ENCODE measurements at places on chromosomes 1 and 21.

DNA sequence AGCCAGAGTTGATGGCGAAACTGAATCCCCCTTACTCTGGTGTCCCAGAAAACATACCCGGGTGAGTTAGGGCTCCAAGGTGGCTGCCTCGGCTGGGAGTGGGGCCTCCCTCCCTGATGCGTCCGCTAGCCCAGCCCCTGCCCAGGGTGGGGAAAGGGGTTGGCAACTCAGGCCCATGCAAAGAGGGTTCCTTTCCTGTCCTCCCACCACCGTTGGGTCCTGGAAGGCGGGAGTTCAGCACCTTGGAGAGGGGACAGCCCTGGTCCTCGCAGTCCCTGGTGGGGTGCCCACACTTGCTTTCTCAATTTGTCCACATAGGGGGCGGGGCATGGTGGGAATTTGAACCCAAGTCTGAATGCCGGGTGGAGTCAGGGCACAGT is 6.1 kb downstream of the SRM start:
- no peak for DNase-seq

DNA sequence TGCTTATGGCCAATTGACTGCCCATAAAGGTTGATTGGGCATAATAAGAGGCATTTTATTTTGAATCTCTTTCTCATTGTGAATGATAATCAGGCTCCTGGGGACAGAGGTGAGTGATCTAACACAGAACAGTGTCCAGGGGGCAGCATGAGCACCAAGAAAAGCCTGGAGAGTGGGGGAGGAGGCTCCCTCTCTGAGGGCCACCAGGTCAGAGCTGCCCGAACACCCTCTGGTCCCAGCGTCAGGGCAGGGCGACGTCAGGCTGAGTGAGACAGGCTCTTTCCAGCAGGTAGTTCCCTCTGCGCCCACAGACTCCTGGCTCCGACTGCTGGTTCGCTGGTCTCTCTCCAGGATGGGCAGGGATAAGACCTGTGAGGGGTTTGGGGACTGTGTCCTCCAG is 250.2 kb upstream of the C1orf174 start:
- no peak for DNase-seq

- DNase-seq = no peak
These were observed 116.7 kb downstream of the CDC7 start for GRCh38 chr1:91617285-91617765.

DNA sequence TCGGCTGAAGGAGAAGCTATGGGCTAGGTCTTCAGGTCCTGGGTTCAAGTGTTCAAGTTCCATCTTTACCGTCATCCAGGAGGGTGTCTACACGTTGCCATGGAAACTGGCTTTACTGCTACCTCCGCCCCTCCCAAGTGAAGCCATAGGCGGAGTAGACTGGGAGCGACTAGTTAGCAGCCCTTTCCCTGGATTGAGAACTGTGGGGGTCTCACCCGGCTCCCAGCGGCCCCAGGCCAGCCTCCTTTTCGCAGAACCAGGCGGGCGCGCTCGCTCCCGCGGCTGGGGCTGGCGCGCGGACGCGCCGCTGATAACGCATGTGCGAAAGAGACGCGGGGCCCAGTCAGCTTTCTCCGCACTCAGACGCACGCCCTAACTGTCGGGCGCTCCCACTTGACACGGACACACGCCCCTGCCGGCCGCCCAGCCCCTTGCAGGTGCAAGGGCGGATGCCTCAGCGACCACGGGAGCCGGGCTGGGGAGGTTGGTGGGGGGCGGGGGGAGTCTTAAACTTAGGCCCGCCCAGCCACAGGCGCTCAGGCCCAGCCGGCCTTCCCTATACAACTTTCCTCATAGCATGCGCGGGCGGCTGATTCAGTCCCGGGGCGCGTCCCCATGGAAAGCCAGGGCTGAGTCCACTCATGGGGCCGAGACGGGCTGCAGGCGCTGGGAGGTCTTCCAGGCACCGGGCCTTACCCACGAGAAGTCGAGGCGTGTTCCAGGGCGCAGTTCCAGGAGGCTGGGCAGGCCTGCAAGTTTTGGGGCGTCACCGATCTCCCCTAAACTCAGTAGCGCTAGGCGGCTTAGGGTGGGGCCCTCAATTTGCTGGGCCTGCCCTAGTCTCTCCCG is 7.4 kb downstream of the EFNA4 start:
- DNase-seq = peak; percentile 50

GRCh38 chr1:227092069-227092468 is 152.0 kb downstream of the COQ8A start:
- DNase-seq = no peak

DNA sequence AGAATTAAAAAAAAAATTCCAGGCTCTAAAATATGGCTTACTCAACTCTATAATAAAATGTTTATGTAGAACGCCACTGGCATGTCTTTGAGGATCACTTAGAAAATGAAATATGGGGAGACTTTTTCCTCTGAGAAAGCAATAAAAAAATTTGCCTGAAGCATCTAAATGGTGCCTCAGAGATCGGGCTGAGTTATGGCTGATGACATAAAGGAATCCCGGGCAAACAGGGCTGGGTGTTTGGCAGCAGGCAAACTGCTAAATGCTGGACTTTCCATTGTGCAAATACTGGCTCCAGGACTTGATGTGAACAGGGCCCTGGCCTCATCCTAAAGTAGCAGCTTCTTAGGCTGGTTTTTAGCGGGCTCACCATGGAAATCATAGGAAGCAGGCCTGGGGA is 44.5 kb upstream of the C1orf87 start:
- DNase-seq = no peak

GRCh38 chr1:98355656-98356383 is 305.7 kb upstream of the SNX7 start:
- no peak for DNase-seq

- DNase-seq = no peak
These were observed 41.0 kb downstream of the TGFBR3 start for GRCh38 chr1:91844862-91845528.

- DNase-seq = no peak
These were observed 14.0 kb downstream of the ARHGEF16 start for GRCh38 chr1:3468236-3469103.

- DNase-seq = no peak
These were observed 353.5 kb downstream of the ST6GALNAC3 start for GRCh38 chr1:76428028-76428427.

DNA sequence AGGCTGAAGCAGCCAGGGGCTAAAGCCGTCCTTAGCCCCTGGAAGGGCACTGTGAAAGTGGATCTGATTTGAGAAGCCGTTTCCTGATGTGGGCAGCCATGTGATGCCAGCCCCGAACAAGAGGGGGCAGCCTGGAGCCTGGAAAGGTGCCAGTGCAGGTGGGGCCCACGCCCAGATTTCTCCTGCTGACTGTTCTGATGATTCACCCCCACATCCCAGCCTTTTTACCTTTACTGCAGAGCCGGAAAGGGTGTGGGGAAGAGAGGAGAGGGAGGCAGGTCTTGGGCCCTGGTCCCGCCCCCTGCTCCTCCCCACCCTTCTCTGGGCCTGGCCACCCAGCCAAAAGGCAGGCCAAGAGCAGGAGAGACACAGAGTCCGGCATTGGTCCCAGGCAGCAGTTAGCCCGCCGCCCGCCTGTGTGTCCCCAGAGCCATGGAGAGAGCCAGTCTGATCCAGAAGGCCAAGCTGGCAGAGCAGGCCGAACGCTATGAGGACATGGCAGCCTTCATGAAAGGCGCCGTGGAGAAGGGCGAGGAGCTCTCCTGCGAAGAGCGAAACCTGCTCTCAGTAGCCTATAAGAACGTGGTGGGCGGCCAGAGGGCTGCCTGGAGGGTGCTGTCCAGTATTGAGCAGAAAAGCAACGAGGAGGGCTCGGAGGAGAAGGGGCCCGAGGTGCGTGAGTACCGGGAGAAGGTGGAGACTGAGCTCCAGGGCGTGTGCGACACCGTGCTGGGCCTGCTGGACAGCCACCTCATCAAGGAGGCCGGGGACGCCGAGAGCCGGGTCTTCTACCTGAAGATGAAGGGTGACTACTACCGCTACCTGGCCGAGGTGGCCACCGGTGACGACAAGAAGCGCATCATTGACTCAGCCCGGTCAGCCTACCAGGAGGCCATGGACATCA is at the start of gene SFN:
SFN (plus strand) TSS at position 369 of the 904 bp plus-strand sequence; CDS start at position 433, 64 bp downstream.
- DNase-seq = peak; percentile 25

DNA sequence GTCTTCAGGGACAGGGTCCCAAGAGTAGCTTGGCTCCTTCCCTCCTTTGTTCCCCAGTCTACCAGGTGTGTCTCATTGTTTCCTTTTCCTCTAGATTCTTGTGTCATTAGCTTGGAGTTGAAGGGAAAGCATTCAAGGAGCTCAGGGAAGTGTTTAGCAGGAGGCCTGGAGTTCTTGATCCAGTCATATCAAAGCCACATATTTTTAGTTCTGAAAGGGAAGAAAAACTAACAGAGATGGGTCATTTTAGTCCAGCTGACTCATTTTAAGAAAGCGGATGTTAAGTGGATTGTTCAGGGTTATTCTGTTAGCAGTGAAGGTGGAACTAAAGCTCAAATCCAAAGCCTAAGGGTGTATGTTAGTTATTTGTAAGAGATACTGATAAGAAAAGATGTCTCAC is 721 bp downstream of the C1orf54 start:
- DNase-seq = no peak

DNA sequence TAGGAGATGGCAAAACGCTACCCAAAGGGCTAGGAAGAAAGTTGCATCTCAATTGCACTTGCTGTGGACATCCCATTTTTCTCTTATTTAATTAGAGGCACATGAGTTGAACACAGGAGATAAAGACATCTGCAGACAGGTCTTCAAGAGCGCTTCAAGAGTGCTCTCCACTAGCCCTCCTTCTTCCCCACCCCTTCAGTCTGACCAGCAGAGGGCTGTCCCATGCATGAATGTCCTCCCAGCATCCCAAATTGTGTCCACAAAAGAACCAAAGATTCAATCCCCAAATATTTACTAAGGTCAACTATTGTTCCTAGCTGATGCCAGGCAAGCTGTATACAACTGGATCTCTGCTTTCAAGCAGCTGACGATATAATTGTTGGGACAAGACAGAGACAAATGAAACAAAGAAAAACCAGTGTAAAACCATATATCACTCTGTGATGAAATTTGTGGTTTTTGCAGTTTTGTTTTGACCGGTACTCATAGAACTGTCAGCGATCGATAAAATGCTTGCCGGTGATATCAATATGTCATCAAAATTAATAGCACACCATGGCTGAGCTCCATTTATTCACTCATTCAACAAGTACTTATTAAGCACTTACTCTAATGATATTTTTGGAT is 174.2 kb downstream of the TNR start:
- no peak for DNase-seq

- no peak for DNase-seq
These were observed 25.6 kb upstream of the WNT4 start for GRCh38 chr1:22168412-22168973.

- no peak for DNase-seq
These were observed 323.3 kb upstream of the DEPDC1 start for GRCh38 chr1:68820151-68820550.

DNA sequence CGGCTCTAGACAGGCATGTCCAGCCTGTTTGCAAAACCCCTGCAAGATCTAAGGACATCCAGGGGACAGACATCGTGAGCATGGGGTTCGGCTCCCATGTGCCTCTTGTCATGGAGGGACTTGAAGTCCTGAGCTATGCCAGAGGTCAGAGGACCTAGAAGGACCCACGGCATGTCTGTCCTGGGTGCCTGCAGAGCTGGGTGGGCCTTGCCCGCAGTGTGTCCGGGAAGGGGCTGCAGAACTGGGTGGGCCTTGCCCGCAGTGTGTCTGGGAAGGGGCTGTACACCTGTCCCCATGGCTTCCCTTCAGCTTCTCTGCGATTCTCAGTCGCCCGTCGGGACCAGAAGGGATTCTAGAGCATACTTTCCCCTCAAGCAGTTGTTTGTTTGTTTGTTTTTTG is 20.0 kb upstream of the TRAPPC10 start:
- DNase-seq = no peak

- no peak for DNase-seq
These were observed 74.1 kb upstream of the IRF2BP2 start for GRCh38 chr1:234683861-234684632.

- no peak for DNase-seq
These were observed 99.9 kb downstream of the ZSCAN20 start for GRCh38 chr1:33572387-33572786.

GRCh38 chr1:78814176-78814575 is 164.5 kb downstream of the IFI44 start:
- no peak for DNase-seq

DNA sequence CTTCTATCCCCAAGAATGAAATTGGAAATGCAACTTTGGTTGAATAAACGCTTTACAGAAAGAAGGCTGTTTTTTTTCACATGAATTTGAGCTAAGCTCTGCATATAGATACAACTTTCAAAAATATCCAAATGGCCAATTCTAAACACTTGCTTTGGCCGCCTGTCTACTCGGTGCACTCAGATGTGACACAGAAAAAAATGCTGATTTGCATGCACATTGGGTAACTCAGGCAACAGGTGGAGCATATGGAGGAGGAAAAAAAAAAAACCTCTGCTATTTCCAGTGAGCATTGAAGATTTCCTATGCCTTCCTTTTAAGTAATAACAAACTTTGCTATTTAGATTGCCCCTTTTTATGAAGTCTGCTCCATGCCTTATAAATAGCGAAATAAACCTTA is 262.5 kb downstream of the GRIK1 start:
- no peak for DNase-seq

- DNase-seq = no peak
These were observed 10.4 kb upstream of the LDLRAP1 start for GRCh38 chr1:25532970-25533369.

- DNase-seq = no peak
These were observed 210.3 kb upstream of the CACYBP start for GRCh38 chr1:174789399-174789798.

DNA sequence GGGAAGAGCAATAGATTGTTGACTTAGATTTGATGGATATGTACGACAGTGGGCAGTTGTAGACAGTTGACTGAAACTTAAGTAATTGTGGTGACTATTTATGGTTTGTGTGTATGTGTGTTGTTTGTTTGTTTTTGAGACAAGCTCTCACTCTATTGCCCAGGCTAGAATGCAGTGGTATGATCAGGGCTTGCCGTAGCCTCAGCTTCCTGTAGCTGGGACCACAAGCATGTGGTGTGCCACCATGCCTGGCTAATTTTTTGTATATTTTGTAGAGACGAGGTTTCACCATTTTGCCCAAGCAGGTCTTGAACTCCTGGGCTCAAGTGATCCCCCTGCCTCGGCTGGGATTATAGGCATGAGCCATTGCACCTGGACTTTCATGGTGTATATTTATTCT is 9.8 kb downstream of the SDHC start:
- DNase-seq = no peak

- no peak for DNase-seq
These were observed 3.7 kb upstream of the PMVK start for GRCh38 chr1:154940213-154940560.

GRCh38 chr21:33096426-33096825 is 26.5 kb downstream of the OLIG1 start:
- DNase-seq = no peak

- DNase-seq = no peak
These were observed 17.0 kb downstream of the CLIC4 start for GRCh38 chr1:24762133-24762676.

GRCh38 chr1:40664167-40664537 is 1.3 kb downstream of the RIMS3 start:
- no peak for DNase-seq

GRCh38 chr1:45016090-45016697 is 4.1 kb downstream of the UROD start:
- no peak for DNase-seq

- no peak for DNase-seq
These were observed 67.6 kb upstream of the EDEM3 start for GRCh38 chr1:184822267-184822666.

- DNase-seq = no peak
These were observed 59.4 kb downstream of the ELK4 start for GRCh38 chr1:205572421-205572820.

Measured in stimulated activated CD4-positive, alpha-beta T cell treated with anti-CD3 and anti-CD28 coated beads, TNF-alpha, amount 100 ng/mL, for 1 hour (primary cell).